RKO (cell line): ENCODE measurements at places on chromosomes 11 and 22.

DNA sequence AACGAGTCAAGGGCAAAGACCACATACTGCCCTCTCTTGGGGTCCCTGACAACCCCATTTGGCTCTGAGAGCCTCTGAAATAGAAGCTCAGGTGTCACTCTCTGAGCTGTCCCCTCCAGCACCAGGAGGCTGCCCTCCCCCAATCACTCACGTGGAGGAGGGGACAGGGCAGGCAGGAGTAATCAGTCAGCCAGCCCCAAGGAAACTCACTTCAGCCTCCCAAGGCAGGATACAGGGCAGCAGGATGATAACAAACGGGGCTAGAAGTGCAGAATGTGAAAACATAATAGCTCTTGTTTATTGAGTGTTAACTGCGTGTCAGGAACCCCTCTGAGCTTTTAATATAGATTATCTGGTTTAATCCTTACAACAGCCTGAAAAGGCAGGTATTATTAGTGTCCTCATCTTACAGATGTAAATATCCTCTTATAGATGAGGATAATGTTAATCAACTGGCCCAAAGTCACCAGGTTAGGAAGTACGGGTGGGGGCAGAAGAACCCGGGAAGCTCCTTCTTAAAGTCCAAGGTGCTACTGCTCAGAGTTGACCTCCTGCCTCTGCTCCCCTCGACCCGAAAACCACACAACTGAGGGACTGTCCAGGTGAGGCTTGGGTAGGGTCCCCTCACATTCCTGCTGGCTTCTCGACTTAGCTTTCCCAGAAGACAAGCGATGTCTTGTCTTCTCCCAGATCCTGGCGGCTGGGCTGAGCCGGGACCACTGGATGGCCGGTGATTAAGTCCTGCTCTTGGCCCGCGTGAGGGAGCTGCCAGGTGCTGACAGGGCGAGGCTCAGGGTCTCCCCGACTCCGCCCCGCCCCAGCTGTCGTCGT lies 2.7 kb downstream of the CHRM4 start:
- no peak for DNase-seq

GRCh38 chr11:69284081-69284511 lies 9.9 kb upstream of the MYEOV start:
- no peak for DNase-seq

DNA sequence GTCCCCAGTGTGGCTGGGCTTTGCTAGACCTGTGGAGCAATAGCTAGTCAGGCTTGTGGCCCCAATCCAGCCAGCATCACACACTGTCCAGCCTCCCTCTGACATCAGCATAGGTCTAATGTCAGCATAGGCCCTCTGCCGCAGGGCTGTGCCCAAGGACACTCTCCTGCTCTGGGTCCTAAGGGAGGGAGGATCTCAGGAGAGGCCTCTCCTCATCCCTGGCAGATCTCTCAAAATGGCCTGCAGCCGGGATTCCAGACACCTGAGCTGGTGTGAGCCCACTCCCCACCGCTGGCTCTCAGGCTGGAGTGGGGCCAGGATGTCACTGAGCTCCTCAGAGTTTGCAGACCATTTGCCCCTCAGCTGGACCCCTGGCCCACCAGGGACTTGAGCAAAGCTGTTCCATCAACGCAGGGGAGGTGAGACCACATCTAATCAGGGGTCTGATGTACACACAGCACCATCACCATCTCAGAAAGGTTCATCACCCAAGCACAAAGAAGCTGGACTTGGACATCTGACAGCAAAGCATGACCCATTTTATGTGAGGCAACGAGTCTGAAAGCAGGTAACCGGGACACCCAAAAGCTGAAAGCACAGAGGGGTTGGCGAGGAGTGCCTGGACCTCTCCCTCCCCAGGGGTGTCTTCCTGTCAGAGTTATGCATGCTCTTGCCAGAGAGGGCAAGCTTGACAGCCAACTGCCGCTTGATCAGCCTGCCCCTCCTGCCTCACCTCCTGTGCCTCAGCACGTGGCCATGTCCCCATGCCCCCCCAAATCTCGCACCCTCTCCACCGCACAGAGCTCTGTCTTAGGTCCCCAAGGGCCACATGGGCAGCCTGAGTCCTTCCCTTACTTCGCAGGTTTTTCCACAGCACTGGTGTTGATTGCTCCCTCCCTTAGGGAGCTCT lies 69.7 kb upstream of the SEPTIN5 start:
- DNase-seq = no peak

- DNase-seq = no peak
Observed at GRCh38 chr11:86670181-86670580, 2.2 kb downstream of the ME3 start.

DNA sequence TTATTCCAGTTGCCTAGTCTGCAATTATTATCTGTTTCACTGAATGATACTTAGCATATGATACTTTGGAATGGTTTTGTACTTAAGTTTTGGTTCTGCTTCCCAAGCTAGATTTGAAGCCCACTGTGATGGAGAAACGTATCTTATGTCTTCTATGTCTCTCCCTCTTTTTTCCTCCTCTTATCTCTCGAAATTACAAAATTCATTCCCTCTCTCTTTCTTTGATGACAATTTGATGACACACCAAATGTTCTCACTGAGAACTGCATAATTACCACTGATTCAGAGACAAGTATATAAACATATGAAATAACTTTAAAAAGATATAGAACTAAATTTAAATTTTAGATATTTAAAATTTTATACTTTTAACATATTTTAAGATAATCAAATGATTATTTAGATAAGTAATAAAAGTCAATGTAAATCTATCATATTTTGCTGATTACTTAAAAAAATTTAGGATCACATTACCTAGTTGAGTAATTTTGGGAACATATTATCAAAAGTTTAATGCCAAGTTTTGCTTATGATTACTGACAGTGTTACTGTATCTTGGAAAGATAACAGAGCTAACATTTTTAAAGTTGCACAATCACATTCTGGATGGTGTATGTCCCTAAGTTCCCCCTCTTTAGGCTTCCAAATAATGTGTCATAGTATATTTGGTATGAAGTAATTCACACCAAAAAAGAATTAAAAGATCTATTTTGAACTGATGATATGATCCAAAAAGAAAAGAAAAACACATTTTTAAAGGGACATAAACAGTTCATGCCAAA lies 255.3 kb downstream of the SBF2 start:
- DNase-seq = no peak

DNA sequence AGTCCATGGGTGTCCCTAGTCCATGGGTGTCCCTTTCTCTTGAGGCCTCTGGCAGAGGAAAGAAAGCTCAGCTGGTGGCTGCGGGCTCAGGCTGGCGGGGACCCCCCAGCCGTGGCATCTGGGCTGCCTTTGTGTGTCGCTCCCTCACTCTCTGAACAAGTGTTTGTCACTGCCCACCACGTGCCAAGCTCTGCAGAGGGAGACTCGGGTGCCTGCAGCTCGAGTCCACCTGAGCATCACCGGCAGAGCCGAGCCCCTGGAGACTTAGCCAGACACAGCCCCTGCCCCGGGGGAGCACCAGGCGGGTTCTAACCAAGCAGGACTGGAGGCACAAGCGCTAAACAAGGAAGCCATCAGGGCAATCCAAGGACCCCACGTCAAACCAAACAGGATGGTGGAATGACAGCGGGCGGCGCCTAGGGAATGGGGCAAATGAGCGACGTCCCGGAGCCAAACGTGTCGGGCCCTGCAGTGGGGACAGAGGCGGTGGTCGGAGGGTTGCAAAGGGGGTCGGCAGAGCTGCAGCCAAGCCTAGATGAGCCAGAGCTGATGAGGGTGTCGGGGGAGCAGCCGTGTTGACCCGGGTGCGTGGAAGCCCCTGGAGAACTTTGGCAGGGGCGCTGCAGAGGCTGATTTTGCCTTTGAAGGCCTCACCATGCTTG lies 2.1 kb upstream of the GRAMD4 start:
- no peak for DNase-seq

DNA sequence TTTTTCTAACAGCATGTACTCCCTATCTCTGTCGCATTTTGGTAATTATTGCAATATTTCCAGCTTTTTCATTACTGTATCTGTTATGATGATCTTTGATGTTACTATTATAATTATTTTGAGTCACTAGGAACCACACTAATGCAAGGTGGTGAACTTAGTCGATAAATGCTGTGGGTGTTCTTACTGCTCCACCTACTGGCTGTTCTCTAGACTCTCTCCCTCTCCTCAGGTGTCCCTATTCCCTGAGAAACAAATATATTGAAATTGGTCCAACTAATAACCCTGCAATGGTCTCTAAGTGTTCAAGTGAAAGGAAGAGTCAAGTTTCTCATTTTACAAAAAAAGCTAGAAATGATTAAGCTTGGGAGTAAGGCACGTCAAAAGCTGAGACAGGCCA lies 10.5 kb downstream of the ARL14EP start:
- DNase-seq = no peak

DNA sequence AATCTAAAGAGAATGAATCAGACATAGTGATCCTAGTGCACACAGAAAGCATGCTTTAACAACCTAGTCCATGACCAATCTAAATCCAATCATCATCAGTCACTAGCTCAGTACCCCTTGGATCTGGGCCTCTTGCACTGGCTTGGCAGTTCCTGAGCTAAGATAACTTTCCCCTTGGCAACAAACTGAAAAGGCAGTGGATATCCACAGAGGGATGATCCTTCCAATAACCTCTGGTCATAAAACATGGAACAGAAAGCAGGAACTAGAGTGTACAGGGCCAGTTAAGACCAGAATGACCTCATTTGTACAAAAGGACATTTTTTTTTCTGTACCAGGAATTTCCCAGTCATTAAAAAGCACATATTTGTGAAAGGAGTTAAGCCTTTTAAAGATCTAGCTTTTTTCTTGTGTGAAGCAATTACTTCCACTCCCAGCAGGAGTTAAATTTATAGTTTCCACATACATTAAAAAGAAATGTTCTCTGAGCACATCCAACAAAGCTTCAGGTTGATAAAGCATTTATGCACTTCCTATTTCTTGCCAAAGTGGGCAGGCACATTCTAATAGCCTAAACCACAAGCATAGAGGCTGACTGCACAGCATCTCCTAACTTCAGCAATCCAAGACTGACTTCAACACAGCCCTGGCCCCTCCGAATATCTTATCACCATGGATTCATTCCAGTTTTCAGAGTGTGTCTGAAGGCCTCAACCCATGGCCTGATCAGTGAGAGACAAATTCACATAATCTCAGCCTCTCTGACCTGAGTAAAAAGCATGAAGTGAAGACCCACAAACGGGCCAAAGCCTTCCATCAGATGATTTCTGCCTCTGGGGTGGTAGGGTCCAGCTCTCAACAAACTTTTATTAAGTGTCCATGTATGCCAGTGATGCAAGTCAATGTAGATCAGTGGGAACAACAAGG lies 29.9 kb downstream of the GUCY1A2 start:
- no peak for DNase-seq

DNA sequence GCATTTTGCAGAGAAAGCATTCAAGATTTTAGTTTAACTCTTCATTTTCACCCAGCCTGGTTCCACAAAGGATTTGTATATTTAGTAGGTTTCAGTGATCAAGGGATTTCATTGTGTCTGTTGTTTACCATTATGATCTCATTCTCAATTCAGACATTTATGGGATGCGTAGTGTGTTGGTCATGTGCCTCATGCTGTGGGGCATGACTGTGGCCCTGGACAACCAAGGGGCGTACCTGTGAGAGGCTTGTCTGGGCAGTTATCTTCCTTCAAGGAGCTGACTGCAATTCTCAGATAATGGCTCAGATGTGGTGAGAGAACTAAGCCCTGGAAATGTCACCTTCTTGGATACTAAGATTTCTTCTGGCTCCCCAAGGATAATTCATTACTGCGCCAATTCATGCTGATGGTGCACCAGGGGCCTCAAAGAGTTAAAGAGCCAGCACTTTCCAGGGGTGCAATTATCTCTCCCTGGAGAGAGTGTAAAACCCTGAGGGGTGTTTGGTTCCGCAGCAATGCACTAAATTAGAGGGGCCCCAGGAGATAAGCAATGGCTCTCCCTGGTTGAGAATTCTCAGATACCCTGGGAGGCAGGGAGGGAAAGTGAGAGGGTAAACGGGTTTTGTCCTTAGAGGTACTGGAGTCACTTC lies 32.2 kb downstream of the SLC6A5 start:
- no peak for DNase-seq

- DNase-seq = no peak
Observed at GRCh38 chr11:70456921-70457532, 58.7 kb downstream of the CTTN start.

DNA sequence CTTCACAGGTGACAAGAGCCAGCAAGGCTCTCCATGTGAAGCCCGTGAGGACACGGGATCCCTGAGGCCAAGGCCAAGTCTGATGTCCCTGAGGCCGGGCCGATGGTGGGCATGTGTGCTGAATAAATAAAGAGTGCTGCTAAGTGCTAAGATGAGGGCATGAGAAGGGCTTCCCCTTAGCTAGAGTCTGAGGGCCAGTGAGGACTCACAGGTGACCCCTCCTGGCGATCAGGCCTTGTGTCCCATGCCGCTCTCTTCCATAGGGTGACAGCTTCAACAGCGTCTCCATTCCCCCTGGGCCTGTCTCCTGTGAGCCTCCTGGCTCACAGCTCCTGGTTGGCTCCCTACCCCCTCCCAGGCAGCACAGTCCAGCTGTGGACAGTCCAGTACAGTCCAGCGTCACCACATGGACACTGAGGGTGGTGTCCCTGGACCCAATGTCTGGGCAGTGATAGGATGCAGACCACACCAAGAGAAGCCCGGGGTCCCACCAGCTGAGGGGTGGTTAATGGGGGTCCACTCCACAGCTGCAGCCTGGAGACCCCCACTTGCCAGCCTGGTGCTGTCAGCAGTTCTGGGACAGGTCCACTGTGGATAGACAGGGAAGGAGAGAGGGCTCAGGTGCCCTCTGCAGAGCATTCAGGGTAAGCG lies 1033.2 kb downstream of the TBC1D22A start:
- DNase-seq = no peak

DNA sequence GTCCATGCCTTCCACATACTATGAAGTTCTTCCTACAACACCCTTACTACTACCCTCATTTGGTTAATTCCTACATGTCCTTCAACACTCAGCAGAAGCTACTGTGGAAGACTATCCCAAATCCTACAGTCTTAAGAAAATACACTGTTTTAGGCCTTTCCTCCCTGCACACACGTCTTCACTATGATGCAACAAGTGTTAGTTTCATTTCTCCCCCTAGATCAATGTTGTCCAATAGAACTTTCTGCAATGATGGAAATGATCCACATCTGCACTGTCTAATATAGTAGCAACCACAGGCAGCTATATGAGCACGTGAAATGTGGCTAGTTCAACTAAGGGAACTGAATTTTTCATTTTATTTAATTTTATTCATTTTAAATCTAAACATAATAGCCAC lies 46.7 kb upstream of the CCDC34 start:
- DNase-seq = no peak

DNA sequence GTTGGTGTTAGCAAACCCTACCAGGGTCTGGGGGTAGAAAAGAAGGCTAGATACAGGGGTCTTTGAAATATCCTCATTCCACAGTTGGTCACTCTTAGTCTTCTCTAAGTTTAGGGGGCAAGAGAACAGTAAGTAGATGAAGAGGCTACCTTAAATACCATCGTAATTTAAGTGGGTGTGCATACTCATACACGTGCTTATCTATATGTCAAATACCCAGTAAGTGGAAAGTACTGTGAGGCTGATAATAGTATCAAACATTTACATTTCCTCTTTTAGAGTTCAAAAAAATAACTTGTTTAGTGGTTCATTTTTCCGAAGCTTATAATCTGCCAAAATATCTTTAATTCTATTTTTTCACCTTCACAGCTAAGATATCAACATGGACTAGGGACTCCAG lies 90.7 kb downstream of the WNT11 start:
- no peak for DNase-seq
